ENCODE measurements at places on chromosomes 11 and 22.

DNA sequence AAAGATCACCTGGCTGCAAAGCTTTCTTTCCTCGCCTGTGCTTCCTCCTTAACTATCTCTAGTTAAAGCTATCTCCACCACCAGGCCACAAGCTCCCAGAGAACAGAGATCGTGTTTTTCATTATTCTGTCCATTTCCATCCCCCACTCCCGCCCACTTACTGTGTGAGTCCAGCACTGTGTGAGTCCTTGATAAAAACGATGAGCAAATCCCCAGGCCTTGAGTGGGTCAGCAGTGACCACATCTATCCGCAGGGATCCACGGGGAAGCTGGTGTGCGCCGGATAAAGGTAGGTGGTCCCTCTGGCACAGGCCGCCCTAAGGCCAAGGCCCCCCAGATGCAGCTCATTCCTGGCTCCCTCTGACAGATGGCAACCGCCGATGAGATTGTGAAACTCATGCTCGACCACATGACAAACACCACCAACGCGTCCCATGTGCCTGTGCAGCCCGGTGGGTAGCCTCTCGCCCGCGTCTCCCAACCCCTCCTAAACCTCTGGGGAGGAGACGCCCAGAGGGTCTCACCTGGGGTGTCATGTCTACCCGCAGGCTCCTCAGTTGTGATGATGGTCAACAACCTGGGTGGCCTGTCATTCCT, 9.3 kb downstream of the TKFC start:
- no peak for DNase-seq

GRCh38 chr11:67687986-67688385, 13.6 kb upstream of the ALDH3B2 start:
- DNase-seq, result no peak

- peak; percentile 72 for DNase-seq
These were observed 15.7 kb downstream of the DTX4 start for GRCh38 chr11:59187587-59187986.

GRCh38 chr11:33942954-33943353, 51.1 kb upstream of the LMO2 start:
- DNase-seq, result peak; percentile 67

All from suppressor macrophage (primary cell).